ENCODE measurements at places on chromosomes 7 and 10. TPM values are rescaled to one million over a fixed set of nuclear protein-coding genes. Genes with fewer than 3 reads are reported as not detected.

The CHRM2 gene
- total RNA-seq = not detected

The KEL gene
- total RNA-seq = not detected

The KIN gene
- 8.2 TPM for total RNA-seq

The BBIP1 gene
- total RNA-seq = 21.2 TPM

The CCM2 gene
- 81.7 TPM for total RNA-seq

The TACC2 gene
- 21.4 TPM for total RNA-seq

The EBLN1 gene
- not detected for total RNA-seq

The CLRN3 gene
- not detected for total RNA-seq

The CLIP2 gene
- total RNA-seq = 18.0 TPM

The DNAJB12 gene
- total RNA-seq = 17.3 TPM

The MUC12 gene
- total RNA-seq = 1.7 TPM

The GET4 gene
- total RNA-seq = 30.1 TPM

The CRYGN gene
- total RNA-seq = not detected

The HOXA1 gene
- total RNA-seq = 9.6 TPM

The GIMAP8 gene
- total RNA-seq = 0.19 TPM

The AGR2 gene
- total RNA-seq = 2.2 TPM

The ANKIB1 gene
- total RNA-seq = 27.5 TPM

The PAPOLB gene
- not detected for total RNA-seq

Measured in hair follicular keratinocyte (primary cell).